Pons (tissue), 1 donor: ENCODE measurements at places on chromosomes 11 and 22.

DNA sequence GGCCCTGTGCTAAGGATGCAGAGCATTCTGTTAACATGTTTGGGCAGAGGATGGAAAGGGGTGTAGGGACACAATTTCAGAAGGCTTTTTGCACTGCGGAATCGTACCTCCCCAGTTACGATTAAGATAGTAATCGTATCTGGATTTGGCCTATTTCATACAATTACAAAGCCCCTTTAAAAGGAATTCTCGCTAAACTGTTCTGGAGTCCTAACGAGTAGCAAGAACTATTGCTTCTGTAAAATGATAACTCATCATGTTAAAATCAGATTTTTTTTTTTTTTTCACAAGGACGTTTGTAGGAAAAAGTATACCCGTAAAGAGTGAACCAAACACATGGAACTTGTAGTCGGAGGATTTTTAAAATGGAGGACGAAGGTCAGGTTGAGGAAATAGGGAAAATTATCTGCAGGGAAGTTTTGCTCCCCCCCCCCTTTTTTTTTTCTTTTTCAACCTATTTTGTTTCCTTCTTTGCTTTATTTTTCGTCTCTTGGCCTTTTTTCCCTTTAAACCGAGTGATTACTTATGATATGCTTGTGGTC, 934 bp downstream of the HSD17B12 start:
- DNase-seq, result no peak

GRCh38 chr11:12534549-12534948, 139.7 kb upstream of the TEAD1 start:
- DNase-seq, result no peak

DNA sequence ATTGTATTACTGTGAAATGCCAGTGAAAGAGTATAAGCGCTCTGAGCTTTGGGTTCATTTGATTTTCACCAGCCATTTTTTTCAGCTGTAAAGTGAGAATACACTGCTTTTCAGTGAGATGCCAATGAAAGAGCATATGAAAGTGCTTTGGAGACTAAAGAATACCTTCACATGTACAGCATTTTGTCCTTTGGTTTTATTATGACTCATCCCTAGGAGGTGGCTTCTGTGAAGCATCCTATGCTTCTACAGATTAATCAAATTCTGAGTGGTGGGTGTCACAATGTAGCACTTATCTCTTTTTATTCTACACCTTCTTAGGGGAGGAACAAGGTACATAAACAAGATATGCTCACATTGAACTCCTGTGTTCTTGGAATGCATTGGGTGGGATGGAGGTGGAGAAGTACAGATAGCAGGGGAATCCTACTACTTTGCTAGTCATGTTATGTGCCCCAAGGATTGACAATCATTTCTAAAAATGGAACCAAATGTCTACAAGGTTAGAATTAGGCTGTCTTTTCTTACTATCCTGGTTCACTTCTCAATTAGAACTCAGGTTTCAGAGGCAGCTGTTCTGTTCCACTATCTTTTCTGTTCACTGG, 18.7 kb downstream of the TRIM44 start:
- no peak for DNase-seq

DNA sequence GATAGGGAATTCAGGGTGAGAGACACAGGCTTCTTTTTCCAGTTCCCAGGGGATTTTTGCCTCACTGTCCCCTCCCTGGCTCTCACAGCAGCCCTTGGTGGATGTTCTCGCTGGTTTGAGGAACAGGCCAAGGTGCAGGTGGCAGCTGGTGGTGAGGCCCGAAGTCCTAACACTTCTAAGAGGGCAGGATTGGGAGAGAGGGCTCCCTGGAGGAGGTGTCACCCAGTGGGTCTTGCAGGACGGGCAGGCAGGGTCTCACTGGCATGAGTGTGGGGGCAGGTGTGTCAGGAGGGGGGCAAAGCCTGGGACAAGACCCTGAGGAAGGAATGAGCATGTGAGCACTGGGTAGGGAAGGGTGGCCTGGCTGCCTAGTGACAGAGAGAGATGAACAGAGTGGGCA, 9.2 kb downstream of the ADORA2A start:
- DNase-seq, result no peak

- DNase-seq, result no peak
Measured at GRCh38 chr22:45231293-45231692, 9.4 kb downstream of the KIAA0930 start.

- no peak for DNase-seq
Measured at GRCh38 chr11:14579646-14580045, 59.5 kb upstream of the PSMA1 start.

DNA sequence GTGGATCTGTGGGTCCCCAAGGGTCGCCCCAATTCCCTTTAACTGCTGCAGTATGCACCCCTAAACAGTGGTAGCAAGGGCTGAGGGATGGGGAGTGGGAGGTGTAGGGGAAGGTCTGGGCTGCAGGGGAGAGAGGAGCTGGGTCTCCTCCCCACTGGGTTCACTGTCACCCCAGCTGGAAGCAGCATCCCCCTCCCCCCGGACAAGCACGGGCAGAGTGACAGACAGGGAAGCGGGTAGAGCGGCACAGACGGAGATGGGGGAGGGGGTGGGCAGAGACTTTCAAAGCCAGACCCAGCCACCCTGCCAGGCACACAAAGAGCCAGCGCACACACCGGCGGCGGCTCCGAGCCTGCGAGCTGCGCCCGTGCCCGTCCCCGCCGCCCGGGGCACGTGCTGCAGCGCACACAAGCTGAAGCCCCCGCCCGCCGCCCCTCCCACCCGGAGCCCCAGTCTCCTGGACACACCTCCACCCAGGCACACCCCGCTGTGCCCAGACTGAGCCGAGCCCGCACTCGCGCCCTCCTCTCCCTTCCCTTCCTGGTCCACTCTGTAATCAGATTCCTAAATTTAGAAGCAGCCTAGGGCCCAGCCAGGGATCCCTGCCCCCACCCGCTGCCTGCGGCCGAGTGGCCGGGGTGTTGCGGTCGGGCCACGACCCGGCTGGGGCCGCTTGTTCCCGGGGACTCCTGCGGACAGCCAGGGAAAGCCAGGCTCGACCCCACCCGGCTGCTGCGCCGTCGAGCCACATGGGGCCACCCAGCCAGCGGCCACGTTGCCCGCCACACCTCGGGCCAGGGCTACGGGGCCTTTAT, 935 bp upstream of the RCOR2 start:
- DNase-seq, result peak; percentile 78

GRCh38 chr11:75344761-75345454, 6.6 kb downstream of the ARRB1 start:
- DNase-seq, result no peak

DNA sequence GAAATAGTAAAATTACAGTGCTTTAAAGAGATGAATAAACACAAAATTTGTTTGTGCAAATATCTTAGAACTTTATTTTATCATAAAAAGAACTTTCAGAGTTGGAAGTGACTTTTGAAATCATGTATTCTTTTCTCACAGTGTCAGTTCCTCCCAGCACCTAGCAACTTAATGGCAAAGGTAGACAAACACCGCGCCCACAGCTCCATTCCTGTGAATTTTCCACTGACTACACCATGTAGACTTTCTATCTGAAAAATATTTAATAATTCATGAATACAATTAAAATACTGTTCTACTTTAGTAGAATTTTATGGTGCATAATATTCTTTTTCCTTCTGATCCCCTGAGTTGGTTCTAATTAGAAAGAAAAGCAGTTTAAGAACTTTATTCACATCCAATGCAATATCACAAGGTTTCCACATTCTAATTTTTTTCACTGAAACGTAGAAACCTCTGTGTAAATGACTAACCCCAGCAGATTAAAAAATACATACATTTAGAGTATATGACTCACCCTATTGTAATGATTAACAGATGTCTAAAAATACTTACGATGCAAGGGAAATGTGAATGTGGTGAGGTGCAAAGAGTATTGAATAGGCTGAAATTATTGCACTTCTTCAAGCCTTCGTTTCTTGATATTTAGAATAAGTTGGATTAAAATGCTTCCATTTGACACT, 218.2 kb upstream of the CCDC179 start:
- DNase-seq, result no peak

DNA sequence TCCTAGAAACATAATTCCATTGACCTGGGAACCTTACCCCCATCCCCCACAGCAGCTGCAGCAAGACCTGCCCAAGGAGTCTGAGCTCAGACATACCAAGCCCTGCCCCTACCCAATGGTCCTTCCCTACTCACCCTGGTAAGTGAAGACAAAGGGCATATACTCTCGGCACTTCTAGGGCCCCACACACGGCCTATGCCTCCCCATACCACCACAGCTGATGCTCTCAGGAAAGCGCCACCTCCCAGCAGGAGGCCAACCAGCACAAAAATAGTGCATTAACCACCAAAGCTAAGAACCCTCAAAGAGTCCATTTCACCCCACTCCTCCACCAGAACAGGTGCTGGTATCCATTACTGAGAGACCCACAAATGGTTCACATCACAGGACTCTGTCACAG, 74.4 kb upstream of the GUCY1A2 start:
- no peak for DNase-seq

GRCh38 chr22:27783436-27784119, 18.0 kb downstream of the MN1 start:
- DNase-seq, result no peak

GRCh38 chr11:79097246-79097875, 343.5 kb downstream of the TENM4 start:
- no peak for DNase-seq

DNA sequence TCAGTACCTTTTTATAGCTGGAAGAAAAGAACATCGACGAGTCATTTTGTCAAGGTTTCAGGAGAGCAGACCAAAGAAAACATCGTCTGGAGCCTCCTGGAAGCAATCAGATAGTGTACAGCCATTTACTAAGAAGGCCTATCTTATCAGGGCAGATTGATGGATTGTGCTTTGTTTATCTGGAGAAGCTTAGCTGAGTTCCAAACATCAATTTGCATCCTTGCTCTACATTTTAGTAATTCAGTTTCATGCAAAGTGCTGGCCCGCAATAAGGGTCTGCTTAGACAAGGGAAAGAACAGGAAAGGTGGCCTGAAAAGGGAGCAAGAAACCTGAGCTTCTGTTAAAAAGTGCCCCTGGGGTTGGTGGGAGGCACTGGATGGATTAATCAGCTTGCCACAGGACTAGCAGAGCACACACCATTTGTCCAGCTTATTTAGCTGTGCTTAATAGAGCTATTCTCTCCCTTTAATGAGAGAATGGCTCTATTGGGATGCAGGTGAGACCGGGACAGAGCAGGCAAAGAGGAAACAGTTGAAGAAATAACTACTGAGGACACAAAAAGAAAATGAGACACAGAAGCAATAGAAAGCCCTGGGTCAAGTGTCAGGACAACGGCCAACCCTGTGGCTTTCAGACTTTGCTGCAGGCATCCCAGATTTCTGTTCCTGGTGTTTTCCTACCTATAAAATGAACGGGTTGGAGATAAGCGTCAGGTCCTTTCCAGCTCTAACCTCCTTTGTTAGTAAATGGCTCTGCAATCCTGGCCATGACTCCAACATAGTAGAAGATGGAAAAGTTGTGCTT, 122.1 kb upstream of the TTC12 start:
- no peak for DNase-seq

GRCh38 chr22:18012531-18012930, 11.8 kb downstream of the MICAL3 start:
- no peak for DNase-seq

DNA sequence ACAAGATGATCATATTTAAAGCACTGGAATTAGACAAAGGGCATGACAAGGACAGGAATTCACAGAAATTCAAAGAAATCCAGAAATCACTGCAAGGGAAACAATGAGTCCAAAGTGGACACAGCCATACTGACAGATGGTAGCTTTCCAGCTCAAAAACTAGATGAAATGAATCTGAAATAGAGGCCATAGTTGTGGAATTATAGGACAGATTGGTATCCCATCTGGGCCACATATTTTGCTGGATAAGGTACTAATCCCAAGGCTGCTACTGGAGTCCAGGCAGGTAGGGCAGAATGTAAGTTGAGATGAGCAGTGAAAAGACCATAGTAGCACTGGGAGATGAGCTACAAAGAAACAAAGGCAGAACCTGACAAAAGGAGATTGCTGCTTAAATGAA, 258.3 kb upstream of the ANO3 start:
- no peak for DNase-seq
